Right renal pelvis (tissue), 4 donors: ENCODE measurements at places on chromosomes 16 and 17. TPM values are rescaled to one million over a fixed set of nuclear protein-coding genes. Genes with fewer than 3 reads are reported as not detected.

DNA sequence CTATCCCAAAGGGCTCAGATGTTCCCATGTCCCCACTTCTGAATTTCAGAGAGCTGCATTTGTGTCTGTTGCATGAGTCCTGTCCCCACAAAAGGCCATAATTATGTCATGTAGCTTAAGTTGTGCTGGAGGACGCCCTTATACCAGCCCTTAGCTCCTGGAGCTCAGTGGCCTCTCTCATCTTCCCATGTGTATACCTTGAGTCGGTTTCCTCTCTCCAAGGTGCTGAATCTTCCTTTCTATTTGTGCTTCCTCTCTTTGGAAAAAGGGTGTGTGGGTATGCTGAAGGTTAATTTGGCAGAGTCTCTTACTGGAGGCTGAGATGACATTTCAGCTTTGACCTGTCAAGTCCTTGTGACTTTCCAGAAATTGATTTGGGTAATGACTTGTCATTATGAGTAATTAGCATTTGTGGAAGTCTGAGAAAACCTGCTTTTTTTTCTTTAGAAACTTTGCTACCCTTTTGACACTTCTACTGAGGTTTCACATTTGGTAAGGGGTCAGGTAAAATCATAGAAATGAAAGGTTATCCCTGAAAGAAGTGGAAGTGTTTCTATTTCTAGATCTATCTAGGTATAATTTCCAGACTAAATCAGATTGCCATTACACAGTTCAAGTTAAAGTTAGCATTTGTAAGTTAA is 185.4 kb downstream of the ABCC12 start:
- peak; percentile 62 for DNase-seq

DNA sequence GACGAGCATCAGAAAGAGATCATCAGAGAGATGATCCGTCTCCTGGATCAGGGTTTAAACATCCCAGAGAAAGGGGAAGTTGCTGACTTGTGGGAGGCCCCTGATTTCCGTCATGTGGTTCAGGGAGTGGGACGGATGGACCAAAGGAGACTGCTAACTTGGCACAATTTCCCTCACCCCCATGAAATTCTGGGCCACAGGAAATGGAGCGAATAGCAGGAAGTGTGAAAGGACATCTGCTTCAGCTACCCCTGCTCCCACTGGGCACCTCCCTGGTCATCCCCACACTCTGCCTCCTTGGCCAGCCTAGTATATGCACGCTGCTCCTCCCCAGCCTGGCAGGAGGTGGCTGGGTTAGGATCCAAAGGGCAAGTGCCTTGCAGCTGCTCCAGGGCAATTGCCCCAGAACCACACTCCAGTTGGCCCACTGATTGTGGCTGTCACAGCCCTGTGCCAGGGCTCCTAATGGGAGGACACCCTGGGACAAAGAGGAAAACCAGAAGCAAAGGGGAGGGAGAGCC is 1.3 kb downstream of the ARRB2 start:
- DNase-seq: no peak

- no peak for DNase-seq
Observed at GRCh38 chr16:4419402-4419959, 3.1 kb upstream of the CORO7 start.

DNA sequence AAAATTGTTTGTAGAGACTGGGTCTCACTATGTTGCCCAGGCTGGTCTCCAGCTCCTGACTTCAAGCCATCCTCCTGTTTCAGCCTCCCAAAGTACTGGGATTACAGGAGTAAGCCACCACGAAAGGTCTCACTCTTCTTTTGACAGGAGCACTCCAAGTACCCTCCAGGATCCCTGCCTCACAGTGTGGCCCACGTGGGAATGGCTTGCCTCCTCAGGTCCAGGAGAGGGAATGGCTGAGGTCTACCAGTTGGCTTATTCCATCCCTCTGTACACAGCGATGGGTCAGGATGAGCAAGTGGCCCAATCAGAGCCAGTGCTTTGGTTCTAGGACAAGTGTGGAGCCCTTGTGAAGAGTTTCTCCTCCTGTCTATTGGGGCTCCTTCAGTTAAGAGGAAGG is 73.7 kb upstream of the ZNF423 start:
- DNase-seq: no peak

DNA sequence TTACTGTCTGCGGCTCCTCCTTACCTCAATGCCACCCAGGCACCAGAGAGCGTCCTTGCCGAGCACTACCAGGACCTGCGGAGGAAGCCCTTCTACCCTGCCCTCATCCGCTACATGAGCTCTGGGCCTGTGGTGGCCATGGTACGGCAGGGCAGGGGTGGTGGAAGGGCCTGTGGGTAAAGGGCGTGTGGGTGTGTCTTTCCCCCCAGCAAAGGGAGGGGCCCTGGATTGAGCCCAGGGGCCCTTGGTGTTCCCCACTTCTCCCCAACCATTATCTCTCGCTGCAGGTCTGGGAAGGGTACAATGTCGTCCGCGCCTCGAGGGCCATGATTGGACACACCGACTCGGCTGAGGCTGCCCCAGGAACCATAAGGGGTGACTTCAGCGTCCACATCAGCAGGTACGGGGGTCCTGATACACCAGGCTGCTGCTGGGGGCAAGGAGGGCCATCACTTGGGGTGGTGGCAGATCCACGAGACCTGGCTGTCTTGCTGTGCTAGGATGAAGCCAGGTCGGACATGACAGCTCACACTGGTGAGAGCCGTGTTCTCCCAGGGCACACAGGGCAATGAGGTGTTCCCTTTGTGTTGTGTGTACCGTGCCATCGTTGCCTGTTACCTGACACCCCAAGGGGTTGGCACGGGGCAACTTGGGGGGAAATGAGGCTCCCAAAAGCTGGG is 2.2 kb upstream of the DECR2 start:
- DNase-seq: no peak

DNA sequence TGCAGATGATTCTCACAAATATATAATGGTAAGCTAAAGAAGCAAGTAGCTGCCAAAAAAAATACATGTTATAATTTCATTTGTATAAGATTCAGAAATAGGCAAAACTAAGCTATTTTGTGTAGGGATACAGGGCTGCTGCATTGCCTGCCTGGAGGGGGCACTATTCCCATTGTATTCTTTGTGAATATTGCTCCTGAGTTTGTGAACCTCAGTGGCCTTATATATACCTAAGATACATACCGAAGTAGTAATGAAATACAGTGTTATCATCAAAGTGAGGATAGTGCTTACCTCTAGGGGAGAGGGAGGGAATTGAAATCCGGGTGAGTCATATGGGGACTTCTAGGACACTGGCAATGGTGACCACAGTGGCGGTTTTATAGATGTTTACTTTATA is 53.5 kb downstream of the C17orf58 start:
- DNase-seq: no peak

DNA sequence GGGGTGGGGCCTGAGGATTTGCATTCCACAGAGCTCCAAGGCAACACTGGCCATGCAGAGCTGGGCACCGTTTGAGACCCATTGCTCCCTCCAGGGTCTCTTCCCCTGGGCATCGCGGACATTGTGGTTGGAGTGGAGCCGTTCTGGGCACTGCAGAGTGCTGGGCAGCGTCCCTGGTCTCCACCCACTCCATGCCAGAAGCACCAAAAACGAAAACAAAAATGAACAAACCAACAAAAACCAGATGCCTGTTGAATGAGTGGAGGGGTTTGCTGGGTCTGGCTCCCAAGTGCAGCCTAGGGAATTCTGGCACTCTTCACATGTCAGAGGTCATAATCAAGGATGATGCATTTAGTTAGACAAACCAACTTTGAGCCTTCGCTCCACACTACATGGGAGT is 17.9 kb downstream of the WNT9B start:
- DNase-seq: no peak

DNA sequence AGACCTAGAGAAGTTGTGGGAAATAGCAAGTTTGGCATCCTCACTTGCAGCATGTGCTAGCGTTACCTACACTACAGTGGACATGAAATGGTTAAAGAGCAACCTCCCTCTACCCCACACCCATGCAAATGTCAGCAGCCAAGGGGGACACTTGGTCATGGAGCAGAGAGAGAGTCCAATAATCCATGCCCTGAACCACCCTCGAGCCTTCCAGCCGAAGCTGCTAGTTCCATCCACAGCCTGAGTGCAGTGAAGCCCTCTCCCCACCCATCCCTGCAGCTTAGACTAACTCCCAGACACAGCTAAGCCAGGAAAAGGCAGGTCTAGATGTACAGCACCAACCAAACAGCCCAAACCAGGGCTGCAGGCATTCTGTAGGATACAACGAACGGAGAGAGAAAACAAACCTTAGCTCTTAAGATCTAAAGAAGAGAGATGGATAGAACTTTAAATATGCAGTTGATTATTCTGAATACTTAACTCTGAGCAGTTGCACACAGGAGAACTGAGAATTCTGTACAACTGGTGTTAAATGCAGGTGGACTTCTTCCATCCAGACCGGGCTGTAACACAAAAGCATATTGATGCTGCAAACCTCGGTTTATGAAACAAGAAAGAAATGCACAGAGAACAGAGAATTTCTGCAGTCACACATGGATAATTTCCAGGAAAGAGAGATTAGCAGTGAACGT is 93.8 kb downstream of the SALL1 start:
- no peak for DNase-seq

GRCh38 chr17:49834118-49834743 is 13.6 kb downstream of the TAC4 start:
- no peak for DNase-seq

- no peak for DNase-seq
Observed at GRCh38 chr16:83205896-83206295, 579.1 kb downstream of the CDH13 start.

GRCh38 chr17:2854143-2855055 is 58.2 kb downstream of the RAP1GAP2 start:
- DNase-seq: no peak

DNA sequence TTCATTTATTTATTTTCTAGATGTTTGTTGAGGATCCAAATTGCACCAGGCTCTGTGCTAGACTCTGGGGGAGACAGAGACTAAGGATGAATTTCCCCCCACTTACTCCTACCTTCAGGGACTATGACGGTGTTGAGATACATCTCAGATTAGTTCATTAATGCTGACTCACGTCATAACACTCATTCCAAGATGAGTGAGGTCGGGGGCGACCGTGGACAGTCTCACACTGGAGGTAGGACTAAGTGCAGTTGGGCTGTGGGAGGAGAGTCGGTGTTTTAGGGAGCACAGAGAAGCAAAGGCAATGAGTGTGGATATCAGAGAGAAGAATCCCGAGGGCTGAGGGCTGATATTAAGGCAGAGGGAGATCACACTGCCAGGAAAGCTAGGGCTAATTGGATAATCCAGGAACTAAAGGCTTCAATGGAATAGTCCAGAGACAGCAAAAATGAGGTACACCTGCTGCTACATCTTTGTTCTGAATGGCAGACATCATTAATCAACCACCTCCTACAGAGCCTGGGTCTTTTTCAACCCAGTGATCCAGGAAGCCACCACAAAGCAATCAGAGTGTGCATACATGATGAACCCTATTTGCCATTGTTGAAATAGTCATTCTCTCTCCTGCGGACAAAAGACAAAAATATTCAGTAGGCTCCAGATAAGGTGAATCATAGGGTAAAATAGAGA is 38.6 kb upstream of the CACNG4 start:
- DNase-seq: no peak

Gene CEP112
- polyA plus RNA-seq: 11.3 TPM

Gene TBC1D28
- 0.03 TPM for polyA plus RNA-seq

Gene P2RX1
- 1.0 TPM for polyA plus RNA-seq

Gene ADAD2
- polyA plus RNA-seq: 0.28 TPM

Gene KLHL10
- polyA plus RNA-seq: 0.32 TPM

Gene RNU2-1
- 1.6 TPM for polyA plus RNA-seq

Gene TBC1D3I
- 0.17 TPM for polyA plus RNA-seq

Gene BCL6B
- 25.7 TPM for polyA plus RNA-seq
